ENCODE measurements at places on chromosomes 3 and 15.

- peak; percentile 16 for DNase-seq
Measured at GRCh38 chr3:39291903-39292329, 12.1 kb upstream of the CX3CR1 start.

DNA sequence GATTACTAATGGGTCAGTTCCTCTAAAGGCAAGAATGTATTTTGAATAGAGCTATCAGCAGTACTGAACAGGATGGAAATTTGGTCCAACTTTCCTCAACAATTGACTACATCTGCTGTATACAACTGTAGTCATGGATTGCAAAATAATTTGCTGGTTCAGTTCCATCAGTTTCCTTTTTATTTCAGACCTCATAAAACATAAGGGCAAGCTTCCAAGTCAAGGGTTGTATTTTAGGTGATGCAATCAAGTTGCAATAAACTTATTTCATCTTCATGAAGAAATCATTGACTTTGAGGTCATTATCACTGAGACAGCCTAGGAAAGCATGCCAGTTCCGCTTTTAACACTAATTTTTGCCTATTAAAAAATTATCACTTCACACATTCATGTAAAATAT lies 90.4 kb upstream of the TSEN2 start:
- DNase-seq = no peak

DNA sequence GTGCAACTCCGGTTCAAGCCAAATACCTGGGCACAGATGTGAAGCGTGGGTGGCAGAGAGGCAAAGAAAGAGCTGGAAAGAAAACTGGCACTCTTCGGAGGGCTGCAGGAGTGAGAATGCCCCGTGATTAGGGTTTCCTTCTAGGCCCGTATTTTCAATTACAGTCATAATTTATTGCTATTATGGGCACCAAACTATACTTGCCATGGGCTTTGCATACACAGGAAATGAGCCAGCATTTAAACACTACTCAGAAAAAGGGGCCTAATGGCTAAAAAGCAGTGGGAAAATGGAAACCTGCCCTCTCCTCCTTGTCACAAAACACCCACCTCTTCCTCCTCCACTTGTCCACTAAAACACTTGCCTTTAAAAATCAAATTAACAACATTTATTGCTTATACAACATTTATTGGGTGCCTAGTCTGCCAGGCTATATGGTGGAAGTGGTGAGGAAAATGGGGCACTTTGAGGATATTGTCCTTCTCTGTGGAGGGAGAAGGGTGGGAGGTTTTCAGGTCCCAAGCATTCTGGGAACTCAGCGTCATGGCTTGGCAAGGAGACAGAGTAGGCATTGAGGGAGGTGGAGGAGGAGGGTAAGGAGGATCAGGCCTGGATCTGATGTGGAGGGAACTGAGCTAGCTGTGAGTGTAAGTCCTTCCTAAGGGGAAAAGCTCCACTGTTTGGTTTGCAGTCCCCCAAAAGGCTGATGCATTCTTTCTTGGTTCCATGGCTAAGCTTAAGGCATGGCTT lies 160.9 kb downstream of the SLCO3A1 start:
- no peak for DNase-seq

DNA sequence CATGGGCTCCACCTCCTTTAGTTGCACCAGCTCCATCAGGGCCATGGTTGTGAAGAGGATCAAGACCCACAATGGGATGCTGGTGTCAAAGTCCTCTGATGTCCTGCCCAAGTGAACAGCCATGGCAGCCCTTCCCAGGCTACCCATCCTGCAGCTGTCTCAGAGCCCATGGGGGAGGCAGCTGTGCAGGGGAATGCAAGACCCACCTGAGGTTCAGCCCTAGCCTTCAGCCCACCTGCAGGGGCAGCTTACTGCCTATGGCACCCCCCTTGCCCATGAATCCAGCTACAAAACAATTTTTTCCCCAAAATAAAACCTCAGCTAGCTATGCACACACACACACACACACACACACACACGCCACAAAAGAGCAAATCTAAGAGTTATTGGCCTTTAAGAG lies 48.2 kb upstream of the POU1F1 start:
- DNase-seq = no peak

GRCh38 chr15:47674586-47675232 lies 42.6 kb upstream of the SEMA6D start:
- no peak for DNase-seq

GRCh38 chr3:10917176-10917575 lies 75.4 kb upstream of the SLC6A1 start:
- peak; percentile 6 for DNase-seq

DNA sequence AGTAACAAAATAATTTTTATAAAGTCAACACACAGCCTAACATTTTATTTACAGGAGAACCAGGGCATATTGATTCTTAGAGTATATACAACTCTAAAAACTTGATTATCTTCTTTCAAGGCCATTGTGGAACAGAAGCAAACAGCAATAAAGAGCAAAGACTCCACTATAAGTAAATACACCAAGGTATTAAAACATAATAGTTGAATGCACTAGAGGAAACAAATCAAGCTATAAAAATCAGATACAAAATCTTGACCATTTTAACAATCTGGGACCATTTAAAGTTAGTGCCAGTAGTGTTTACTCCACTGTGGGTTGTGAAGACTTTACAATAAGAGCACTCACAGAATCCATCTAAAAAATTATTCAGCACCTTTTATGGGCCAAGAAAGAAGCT lies 323.6 kb downstream of the AGBL1 start:
- no peak for DNase-seq

GRCh38 chr15:27214961-27215360 lies 244.0 kb downstream of the GABRG3 start:
- no peak for DNase-seq

DNA sequence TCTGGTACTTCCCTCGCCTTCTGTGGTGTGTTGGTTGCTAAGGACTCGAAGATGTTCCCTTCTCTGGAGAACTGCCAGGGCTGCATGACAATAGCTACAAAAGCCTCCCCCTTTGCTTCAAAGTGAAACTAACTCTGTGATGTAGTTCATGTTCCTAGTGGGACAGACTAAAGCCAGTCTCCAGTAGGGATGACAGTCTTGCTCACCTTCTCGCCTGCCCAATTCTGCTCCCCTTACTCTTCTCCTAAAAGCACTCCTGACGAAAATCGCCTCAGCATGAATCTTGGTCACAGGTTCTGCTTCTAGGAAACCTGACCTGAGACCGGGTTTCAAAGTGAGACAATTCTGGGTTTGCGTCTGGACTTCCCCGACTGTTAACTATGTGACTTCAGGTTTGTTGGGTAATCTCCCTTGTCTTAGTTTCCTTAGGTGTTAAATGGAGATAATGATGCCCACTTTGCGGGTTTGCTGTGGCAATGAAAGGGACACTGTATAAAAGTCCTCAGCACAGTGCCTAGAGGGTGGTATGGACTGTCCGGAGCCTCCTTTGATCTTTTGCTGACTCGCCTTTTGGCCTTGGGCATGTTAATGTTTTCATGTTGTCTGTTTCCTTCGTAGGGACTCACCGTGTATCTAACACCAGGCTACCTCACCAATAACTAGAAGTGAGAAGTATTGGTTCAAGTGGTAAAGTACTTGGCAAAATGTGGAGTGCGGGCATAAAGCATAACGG lies 24.9 kb upstream of the THRB start:
- DNase-seq = no peak

- no peak for DNase-seq
Measured at GRCh38 chr3:180656406-180656805, 22.9 kb downstream of the CCDC39 start.

DNA sequence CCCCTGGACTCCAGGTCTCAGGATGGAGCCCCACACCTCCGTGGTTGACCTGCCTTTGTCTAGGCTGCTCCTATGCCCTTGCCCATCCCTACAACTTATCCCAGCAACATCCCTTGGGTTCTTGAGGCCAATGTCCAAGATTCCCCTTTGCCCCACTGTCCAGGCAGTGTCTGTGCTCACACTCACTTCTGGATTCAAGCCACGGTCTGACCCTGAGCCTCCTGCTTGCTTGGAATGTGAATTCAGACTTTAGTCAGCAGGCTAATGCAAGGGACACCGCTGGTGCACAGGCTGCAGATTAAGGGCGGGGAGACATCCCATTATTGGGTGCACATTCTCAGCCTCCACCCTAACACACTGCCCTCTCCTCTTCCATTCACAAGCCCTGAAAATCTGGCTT lies 154.1 kb downstream of the WNT5A start:
- DNase-seq = no peak

DNA sequence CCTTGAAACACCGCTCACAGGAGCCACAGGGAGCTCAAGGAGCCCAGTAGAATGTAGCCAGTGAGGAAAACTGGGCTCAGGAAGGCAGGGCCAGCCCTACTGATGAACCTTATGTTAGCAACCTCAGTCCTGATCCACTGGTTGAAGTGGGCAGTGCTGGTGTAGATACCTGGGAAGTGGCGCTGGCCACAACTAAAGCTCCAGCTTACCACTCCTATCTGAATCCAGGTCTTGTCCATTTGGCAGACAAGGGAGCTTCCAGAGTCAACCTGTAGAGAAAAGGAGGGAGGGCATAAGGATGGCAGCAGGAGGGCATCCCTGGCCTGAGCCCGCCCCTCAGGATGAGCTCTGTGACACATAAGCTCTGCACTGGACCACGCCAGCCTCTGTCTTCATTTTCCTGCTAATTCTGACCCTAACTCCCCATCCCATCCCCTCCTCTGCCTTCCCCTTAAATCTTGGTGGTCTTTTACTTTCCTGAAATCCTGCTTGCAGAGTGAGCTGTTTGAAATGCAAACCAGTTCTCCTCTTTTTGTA lies 2.1 kb upstream of the PRSS50 start:
- DNase-seq = no peak

GRCh38 chr3:2468816-2469215 lies 370.1 kb downstream of the CNTN4 start:
- DNase-seq = no peak

DNA sequence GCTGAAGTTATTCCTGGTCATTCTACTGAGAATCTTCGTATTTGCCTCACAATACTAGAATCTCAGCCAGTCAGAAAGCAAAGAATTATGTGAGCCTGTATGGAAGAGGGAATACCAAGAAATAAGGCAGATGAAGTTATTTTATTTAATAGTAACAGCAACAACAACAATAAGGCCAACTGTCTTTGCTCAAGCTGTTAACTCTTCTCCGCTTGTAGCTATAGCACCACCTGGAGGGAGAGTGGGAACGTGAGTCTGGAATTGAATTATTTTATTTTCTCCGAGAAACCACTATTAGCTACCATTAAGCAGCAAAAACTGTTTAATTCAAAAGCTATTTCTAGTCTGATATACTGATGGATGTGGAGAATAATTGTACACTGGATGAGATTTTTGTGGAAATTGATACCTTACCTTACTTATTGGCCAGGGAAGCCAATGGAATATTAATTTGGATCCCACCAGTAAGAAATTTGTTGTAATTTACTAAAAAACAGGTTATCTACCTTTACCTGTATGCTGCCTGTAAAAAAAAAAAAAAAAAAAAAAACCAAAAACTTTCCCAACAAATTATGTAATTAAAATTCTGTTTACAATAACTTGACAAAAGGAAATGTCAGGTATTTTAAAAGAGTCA lies 50.1 kb downstream of the CALML4 start:
- no peak for DNase-seq

DNA sequence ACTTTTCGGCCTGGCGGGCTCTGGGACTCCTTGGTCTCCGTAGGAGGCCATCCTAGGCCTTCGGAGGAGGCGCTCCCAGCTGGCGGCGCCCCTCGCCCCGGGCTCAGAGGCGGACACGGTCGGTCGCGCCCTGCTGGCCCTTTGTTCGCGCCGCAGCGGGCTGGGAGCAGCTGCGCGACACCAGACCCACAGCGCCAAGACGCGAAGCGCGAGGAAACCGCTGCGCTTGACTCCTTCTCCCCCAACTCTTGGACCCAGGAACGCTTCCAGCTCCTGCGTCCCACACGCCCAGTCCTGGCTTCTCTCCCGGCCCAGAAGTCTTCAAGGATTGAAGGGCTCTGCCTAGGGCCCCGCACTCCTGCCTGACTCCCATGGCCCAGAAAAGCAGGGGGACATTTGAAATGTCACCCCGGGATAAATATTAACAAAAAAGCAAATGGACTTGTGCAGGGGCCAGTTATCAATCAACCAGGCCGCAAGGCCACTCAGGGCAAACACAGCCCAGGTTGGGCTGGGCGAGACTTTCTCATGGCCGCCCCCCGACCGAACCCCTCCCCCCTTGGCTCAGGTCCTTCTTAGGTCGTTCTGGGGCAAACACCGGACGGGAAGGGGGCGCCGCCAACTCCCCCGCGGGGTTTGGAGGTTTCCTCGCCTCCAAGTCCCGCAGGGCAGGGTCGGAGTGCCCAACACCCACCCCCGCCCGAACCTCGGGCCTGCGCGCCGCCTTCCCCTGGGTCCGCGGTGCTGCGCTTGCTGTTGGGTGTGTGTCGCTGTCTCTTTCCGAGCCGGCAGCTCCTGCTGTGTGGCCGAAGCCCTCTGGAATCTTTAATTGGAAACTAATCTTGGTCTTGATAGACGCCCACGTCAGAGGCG lies 5.1 kb downstream of the ONECUT1 start:
- DNase-seq = no peak

- no peak for DNase-seq
Measured at GRCh38 chr15:54571576-54571975, 593.3 kb downstream of the UNC13C start.

GRCh38 chr15:91801836-91802534 lies 51.5 kb upstream of the SLCO3A1 start:
- no peak for DNase-seq

- DNase-seq = no peak
Measured at GRCh38 chr15:41795996-41796856, 21.9 kb downstream of the MAPKBP1 start.

- DNase-seq = peak; percentile 56
Measured at GRCh38 chr3:71185733-71186455, 397.6 kb downstream of the FOXP1 start.

DNA sequence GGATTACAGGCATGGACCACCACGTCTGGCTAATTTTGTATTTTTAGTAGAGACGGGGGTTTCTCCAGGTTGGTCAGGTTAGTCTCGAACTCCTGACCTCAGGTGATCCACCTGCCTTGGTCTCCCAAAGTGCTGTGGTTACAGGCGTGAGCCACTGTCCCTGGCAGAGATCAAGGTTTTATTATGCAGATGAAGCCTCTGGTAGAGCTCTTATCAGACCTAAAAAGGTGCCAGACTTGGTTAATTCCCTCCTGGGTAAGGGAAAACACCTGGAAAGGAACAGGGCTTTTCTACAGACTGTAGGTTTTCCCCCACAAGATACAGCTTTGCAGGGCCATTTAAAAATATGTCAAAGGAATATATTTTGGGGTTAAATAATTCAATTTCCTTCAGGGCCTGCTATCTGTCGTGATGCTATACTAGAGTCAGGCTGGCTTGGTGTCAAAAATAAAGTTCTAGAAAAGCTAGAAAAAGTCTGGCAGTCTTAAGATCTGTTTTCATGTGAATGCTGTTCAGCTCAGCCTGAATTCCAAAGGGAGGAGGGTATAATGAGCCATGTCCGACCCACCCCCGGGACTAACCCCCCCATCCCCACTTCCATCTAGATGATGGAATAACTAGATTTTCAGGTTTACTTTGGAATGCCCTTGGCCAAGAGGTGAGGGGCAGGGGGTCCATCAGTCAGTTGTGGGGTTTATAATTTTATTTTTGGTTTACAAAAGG lies 1.9 kb upstream of the BLOC1S6 start:
- no peak for DNase-seq

DNA sequence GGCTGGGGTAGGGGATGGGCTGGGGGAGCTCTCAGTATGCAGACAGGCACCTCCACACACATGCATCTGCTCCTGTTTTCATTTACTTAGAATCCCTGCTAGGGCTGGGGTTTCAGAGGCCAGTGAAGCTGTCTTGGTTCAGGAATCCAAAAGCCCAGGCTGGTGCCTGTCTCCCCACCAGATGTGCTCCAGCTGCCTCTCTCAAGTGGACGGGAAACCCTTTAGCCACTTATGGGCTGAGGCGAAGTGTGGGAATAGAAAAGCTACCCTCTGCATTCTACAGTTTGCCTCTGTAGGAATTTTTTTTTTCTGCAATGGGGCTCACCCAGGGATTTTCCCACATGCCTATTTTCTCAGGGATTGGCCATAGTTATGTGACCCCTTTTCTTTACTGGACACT lies 72.5 kb downstream of the ATP2B2 start:
- DNase-seq = no peak
